ENCODE measurements at places on chromosomes 5 and 9.

DNA sequence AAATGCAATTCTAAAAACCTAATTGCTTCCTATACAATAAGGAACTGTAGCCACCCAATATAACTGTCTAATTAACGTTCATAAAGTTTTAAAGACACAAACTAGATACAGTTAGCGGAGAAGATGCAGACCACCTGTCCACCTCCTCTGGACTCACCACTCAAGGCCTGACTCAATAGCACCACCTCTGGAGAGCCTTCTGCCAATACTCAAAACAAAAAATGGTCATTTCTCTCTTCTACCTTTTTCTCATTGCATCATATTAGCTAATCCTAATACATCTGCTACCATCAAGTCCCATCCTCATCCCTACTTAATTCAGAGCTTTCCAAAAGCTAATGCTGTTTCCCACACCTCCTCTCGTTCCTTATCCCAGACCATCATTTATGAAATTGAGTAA is 159.9 kb downstream of the MLLT3 start:
- no peak for DNase-seq

DNA sequence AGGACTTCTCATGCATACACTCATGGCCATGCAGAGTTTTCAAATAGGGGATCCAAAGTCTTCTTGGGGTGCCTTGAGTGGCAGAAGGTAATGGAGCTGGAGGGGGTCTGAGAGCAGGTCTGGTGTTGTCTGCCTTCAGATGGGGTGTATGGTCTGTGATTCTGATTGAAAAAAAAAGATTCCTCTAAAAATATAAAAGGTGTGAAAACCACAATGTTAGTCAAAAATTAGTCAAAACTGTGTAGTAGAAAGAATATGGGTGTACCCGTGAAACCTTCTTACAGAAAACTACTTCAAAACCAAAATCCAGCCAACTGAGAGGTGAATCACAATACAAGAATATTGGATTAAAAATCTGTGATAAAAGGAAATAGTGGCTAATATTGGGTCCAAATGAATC is 20.1 kb downstream of the DOCK2 start:
- DNase-seq = no peak

DNA sequence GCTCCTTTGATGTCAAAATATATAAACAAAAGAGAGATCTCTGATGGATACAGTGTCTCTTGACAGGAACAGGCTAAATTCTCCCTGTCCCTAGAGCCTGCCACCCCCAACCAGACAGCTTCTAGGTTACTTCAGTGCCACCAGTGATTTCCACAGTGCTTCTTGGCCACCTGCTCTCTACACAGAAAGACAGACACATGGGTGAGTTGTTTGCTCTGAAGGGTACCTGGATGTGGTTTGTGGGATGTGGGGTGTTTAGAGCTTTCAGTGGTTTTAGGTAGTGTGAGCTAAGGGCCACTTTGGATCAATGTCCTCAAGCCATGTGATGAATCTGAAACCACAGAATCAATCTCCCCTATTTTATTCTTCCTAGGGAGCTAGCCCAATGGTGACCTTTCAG is 125.4 kb downstream of the ANKRD18B start:
- no peak for DNase-seq

- DNase-seq = peak; percentile 19
Observed at GRCh38 chr9:3868012-3868411, 342.2 kb upstream of the RFX3 start.

DNA sequence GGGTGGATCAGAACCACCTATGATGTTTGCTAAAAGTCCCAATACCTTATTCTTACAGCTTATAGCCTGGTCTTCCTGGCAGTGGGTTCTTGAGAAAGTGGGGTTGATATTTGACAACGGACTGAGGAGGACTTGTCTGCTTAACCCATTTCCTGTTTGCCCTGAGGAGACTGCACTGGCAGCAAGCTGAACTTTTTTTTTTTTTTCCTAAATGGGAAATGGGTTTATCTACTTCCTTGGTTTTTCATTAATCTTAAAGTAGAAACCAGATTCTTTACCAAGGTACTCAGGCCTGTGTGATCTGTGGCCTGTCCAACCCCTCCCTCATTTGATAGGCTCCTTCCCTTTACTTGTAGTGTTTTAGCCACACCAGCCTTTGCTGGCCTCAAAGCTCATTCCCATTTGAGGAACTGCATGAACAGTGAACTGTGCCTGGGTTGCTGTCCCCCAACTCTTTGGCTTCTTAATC is 47.1 kb downstream of the C9orf57 start:
- no peak for DNase-seq

DNA sequence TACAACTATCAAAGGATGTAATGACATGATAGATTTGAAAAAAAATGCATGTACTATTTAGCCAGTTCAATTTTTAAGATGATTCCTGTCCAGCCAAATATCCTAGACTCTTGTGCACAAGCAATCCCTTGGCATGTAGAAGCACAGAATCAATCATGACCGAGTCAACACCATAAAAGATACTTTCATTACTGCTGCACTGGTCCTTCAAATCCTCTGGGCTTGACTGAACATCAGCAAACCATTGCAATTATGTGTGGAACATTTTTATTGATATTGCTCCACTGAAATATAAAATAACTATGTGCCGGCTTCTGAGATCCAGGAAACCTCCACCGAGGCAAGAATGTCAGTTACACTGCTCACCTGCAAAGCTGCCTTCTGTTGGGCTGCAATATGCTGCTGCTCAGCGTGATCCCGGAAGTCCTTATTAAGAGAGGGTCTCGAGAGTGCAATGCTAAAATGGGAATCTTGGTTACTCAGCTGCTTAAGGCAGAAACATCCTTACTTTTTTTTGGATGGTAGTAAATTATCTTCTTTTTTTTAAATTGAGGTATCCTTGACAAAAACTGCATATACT is 28.7 kb downstream of the INIP start:
- no peak for DNase-seq

- no peak for DNase-seq
Observed at GRCh38 chr5:1171340-1171941, 30.0 kb upstream of the SLC6A19 start.

GRCh38 chr9:95979446-95979845 is 104.0 kb downstream of the ERCC6L2 start:
- DNase-seq = no peak

DNA sequence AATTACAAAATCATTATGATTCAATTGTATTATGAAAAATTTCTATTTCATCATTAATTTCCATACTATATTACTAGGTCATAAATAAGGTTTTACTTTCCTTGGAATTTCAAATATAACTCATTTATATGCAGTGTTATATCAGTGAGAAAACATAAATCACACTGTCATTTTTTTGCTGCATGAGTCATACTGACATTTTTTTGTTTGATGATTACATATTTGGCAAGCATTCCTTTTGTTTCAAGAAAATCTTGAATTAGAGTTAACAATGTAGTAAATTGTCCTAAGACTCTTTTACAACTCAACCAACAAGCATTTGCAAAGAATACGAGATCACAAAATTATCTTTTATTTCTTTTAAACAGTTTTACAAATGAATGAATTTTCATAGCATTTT is 298.4 kb upstream of the SEMA6A start:
- no peak for DNase-seq

GRCh38 chr9:99592834-99593574 is 228.7 kb upstream of the NR4A3 start:
- no peak for DNase-seq

- DNase-seq = no peak
Observed at GRCh38 chr9:23375511-23375910, 450.5 kb downstream of the ELAVL2 start.

GRCh38 chr5:68395302-68395701 is 179.7 kb downstream of the PIK3R1 start:
- DNase-seq = no peak

DNA sequence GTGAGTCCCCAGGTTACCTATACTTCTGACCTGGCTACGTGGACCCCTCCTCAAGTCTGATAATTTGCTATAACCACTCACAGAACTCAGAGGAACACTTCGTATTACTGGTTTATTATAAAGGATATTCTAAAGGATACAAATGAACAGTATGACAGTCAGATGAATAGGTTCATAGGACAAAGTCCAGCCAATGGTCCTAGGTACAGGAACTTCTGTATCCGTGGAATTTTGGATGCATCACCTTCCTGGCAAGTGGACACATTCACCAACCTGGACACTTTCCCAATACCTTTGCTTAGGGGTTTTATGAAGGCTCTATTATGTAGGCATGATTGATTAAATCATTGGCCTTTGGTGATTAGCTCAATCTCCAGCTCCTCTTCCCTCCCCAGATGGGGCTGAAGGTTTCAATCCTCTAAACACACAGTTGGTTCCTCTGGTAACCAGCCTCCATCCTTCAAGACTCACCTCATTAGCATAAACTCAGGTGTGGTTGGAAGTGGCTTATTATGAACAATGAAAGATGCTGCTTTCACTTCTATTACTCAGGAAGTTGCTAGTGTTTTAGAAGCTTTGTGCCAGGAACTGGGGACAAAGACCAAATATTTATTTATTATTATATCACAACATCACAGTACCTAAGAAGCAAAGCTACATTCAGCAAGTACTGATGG is 149.6 kb upstream of the ELL2 start:
- DNase-seq = peak; percentile 7

GRCh38 chr5:154384480-154385235 is 61.1 kb upstream of the SAP30L start:
- DNase-seq = no peak

- no peak for DNase-seq
Observed at GRCh38 chr5:151125421-151125820, 32.2 kb downstream of the ANXA6 start.

DNA sequence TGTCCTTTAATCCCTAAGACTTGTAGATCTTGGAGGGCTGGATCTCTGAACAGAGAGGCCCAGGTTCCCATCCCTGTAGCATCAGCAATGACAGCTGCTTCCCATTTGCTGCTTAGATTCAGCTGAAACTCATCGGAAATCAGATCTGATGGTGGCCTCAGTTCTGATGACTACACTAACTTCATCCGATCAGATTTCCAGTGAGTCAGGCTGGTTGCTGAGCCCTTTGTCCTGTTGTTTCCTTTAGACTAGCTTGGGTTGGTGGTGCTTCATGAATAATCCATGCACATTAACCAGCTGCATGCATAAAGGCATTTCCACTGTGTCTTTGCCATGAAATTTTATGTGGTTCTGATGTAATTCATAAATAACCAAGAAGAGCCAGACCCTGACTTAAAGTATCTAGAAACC is 195.2 kb upstream of the TUT7 start:
- DNase-seq = no peak

DNA sequence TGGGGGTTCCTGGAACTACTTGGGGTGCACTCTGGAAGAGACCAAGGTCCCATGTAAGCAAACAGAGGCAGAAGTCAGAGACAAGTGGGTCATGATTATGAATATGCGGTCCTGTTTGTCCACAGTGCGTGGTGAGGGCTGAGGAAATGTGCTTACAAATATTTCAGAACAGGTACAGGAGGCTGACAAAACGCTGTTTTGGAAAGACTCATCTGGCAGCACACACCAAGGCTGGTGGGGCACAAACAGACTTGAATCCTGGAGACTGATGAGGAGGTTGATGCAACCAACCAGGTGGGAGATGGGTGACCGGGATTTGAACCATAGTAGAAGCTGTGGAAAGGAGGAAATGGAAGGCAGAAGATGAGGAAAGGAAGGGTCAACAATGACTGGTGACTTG is 83.8 kb downstream of the ADRB2 start:
- DNase-seq = no peak

- DNase-seq = no peak
Observed at GRCh38 chr5:173323106-173323798, 5.0 kb downstream of the STC2 start.

- DNase-seq = no peak
Observed at GRCh38 chr5:172644266-172644665, 3.2 kb downstream of the NEURL1B start.

DNA sequence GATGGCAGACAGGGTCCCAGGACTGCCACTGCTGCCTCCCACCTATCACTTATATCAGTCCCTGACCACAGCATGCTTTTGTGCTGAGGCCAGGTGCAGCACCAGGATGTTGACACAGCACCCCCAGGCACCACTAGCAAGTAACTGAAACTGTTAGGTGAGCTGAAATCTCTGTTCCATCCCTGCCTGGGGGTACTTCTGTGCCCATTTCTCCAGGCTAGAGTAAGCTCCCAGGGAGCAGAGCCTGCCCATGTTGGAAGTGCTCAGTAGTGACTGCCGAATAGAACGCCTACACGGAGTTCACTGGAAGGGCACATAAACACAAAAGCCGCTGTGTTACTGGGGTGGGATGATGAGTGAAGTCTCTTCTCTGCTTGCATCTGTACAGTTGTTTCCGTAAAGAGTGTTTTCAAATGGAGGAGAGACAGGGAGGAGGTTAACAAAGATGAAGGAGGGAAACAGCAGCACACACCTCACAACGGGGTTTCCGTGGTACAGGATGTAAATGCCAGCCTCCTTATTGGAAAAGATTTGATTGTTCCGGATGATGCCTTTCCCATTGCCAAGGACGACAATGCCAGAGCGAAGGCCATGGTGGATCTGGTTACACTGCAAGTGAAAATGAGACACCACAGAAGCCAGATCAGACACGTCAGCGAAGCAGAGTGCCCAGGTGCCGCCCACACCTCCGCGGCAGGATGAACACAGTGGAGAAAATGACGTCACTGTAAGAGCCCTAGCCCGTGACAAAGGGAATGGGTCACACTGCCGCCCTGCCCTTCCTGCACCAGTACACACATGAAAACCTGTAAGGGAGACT is 43.1 kb downstream of the POLR1E start:
- DNase-seq = peak; percentile 72

- DNase-seq = no peak
Observed at GRCh38 chr9:104604801-104605200, 626 bp downstream of the OR13C2 start.

DNA sequence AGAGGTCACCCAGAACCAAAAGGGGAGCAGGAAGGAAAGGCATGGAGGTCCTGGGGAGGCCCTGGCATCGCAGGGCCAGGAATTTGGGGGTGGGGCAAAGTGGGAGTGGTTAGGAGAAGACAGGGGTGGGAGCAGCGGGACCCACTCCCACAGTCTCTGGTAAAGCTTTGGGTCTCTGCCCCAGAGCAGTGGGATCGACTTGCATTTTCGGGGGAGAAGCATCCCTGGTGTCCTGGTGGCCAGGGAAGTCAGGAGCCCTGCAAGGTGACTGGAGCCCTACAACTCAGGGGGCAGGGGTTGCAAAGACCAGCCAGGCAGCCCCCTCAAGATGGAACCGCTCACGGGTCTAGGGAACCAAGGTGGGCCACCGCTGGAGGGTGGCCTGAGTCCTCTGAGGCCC is 22.4 kb upstream of the GTF3C5 start:
- DNase-seq = no peak

DNA sequence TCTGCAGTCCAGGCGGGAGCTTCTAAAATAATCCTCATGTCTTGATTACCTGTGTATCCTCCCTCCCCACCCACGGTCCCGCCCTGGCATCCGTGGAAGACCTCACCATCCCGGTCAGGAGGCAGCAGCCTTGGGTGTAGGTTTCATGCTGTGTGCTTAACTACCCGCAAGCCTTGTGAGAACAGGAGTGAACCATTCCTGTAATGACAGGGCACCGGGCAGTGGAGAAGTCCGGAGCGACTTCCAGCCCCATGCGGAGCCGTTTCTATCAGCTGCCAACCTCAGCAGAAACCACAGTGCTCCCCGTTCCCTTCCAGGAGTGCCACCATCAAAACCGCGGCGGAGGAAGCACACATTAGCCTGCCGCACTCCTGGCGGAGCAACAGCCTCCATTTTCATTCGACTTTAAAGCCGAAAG is 123.5 kb upstream of the LMX1B start:
- no peak for DNase-seq

GRCh38 chr9:4725706-4726442 is 15.1 kb downstream of the AK3 start:
- DNase-seq = no peak

- DNase-seq = no peak
Observed at GRCh38 chr9:4894076-4894475, 91.0 kb upstream of the JAK2 start.

Measured in activated T-cell treated with anti-CD3 and anti-CD28 coated beads, Interleukin-2, amount 50 U/mL, for 72 hours (primary cell).